Stimulated activated CD8-positive, alpha-beta memory T cell treated with anti-CD3 and anti-CD28 coated beads, Interleukin-7, amount 100 ng/mL, for 4 hours (primary cell): ENCODE measurements at places on chromosomes 3 and 15.

DNA sequence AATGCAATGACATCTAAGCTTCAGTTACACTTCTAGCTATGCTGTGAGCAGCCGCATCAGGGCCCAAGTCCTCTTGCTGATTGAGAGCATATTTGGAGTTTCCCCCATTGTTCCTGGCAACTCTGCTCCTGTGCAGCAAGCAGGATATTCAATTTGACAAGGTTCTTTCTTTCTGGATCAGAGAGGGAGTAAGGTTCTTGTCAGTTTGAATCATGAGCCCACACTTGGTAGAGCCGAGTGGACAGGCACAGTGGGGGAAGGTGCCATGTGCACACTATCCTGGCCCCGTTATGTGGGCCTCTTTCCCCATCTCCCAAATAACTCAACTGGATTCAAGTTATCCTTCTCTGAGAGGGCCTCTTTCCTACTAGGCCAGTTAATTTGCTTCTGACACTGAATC lies 385.4 kb downstream of the ZIC1 start:
- DNase-seq = no peak

DNA sequence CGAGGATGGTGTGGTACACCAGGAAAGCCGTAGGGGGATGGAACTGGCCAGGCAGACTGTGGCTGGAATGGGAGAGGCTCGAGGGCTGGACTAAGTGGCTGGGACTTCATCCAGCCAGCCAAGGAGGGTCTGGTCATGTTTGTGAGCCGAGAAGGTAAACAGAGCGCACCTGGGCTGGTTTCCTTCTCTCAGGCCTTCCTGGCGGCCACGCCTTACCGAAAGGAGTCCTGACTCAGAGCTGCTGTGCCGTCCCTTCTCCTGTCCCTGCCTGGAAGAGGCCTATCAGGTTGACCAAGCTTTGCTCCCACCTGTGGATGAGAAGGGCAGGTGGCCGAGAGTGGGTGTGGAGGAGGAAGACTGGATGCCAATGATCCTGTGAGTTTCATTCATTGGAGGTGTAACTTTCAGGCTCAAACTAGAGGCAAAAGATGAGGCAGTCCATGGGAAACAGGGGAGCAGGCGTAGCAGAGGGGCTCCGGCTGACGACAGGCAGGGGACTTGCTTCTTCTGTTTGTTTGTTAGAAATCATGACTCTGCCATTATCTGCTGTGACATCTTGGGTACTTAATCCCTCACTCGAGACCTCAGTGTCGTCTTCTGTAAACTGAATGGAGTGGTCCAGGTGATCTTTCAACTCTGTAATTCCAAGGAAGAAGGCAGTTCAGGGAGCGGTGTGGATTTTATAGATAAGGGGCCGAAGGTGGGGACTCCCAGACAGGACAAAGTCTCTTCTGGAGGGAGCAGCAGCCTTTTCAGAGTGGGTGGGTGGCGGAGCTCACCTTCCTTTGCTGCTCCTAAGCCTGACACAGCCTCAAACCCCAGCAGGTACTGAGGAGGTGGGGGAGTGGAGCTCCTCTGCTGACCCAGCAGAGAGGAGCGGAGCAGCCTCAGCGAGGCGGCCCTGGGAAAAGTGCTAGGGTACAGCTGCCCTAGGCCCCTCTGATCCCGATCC lies 71.8 kb upstream of the GATM start:
- no peak for DNase-seq

- no peak for DNase-seq
Measured at GRCh38 chr3:16692486-16693344, 87.5 kb upstream of the DAZL start.

DNA sequence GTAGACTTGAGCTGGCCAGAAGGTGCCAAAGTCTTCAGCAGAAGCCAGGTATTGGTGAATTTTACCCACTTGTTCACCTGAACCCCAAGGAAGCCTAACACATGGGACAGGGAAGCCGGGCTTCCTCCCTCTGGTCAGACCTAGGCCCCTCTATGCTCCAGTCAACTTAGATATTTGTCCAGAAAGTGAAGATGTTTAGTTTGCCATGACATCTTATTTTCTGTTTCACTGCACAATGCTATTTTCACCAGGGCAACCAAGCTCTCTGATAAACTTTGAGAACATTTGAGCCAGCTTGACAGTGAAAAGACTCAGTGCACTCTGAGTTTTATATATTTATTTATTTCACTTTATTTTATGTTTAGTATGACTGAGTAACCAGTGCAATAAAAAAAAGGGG lies 71.0 kb downstream of the SOX14 start:
- no peak for DNase-seq

DNA sequence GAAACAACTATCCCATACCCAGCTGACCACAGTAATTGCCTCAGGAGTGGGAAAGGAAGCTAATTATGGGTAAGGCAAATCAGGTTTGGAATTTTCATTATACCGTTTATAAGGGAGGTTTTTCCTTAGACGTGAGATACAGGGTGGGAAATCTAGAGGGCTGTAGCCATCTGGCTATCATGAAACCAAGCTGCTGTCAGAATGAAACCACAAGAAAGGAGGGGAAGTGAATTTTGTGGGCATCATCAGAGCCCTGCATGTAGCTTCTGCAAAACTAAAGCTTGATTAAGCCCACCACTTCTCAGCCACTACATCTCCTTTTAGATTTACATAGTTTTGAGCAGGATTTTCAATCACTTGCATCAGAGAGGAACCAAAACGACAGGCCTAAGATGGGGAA lies 893.5 kb downstream of the TUSC7 start:
- DNase-seq = no peak

GRCh38 chr3:125386811-125387210 lies 11.7 kb upstream of the ZNF148 start:
- DNase-seq = no peak

DNA sequence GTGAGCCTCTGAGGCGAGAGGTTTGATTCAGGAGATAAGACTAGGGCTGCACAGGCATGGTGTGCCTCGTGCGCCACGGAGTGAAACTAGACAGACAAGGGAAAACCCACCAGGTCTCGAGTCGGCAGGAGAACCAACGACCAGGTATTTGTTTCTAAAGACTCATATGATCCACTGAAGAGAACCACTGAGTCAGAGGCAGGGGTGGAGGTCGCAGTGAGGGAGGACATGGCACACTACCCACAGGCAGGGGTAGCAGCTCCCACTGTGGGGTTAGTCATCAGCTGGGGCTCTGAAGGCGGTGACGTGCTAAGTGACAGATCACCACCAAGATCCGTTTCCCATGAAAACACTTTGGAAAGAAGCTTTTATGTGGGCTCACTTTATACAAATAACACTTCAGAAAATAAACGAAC lies 45.7 kb downstream of the CHSY1 start:
- peak; percentile 81 for DNase-seq

GRCh38 chr3:16171009-16171408 lies 3.5 kb upstream of the GALNT15 start:
- no peak for DNase-seq

DNA sequence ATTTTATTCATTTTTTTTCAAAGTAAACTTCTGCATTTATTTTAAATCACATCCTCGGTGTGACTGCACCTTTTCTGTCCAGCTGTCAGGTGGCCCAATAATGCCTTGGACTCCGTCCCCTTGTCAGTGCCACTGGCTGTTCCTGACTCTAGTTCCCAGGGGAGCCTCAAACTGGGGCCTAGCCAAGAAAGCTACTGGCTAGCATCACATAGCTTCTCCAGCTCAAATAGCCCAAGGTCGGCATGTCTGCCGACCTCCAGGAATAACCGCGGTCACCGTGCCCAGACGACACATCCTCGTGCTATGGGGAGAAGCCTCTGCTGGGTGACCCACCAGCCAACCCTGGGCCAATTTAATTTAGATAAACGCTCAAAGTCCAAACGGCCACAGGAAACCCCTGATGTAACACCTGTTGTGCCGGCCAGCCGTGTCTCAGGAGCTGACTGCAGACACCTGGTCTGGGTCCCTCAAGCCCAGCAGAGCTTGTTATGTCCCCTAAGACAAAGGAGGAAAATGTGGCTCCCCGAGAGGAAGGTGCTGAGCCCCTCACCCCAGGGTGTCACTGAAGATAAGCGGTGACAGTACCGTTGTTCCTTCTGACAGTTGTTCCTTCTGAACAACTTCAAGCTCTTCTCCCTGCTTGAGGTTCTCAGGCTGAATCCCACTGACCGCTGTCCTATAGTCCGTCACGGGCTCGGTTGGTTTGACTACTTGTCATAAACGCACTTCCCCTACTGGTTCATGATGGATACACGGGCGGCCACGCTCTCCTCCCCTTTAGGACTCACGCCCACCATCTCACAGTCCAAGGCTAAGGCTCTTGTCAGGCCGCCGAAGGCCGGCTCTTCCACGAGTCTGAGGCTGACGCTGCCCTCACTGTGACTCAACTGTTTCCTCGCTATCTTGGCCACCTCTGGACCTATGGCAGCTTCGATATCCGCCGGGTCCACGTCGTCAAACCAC lies 126.2 kb downstream of the KLF13 start:
- no peak for DNase-seq

DNA sequence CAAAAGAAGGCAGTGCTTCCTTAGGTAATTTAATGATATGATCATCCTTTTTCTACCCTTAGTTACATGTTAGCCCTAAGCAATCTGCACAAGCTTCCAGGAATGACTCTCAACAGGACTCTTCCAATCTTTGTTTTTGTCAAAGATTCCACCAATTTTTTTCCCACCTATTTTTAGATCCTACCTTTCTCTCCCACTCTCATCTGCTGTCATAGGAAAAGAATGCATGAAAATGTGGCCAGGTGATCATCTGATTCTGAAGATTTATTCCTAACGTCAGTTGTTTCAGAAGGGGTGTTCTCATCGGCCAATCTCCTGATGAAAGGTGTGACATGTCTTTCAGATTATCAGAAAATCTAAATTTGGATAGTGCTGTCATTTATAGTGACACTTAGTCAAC lies 7.2 kb downstream of the CCDC54 start:
- DNase-seq = no peak

DNA sequence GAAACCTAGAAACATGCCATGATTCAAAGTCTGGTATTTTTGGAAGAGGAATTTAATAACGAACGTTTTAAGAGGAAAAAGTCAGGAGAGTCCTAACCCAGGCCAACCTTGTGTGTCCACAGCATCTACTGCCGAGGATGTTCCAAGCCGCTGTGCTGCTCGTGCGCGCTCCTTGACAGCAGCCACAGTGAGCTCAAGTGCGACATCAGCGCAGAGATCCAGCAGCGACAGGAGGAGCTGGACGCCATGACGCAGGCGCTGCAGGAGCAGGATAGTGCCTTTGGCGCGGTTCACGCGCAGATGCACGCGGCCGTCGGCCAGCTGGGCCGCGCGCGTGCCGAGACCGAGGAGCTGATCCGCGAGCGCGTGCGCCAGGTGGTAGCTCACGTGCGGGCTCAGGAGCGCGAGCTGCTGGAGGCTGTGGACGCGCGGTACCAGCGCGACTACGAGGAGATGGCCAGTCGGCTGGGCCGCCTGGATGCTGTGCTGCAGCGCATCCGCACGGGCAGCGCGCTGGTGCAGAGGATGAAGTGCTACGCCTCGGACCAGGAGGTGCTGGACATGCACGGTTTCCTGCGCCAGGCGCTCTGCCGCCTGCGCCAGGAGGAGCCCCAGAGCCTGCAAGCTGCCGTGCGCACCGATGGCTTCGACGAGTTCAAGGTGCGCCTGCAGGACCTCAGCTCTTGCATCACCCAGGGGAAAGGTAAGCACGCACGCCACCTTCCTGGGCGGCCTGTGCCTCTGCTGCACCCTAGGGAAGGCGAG lies 28.4 kb downstream of the PML start:
- no peak for DNase-seq

- DNase-seq = no peak
Measured at GRCh38 chr3:33544126-33544525, 103.9 kb upstream of the UBP1 start.

DNA sequence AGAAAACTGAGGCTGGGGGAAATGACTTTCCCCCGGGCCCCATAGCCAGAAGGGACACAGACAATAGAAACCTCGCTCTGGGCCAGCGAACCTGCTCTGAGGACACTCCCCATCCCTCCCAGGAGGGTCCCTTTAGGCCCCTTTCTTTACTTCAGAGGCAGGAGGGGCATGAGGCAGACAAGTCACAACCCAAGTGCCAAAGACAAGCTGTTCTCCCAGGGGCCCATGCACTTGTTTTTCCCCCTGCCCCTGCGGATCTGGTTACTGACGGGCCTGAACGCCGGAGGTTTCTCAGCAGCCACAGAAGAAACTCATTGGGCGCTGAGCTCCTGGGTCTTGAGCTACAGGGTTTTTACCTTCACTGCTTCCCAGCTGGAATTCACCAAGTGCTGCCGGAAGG lies 9.8 kb downstream of the PGPEP1L start:
- no peak for DNase-seq

GRCh38 chr3:77693147-77693546 lies 653.2 kb downstream of the ROBO2 start:
- DNase-seq = no peak

DNA sequence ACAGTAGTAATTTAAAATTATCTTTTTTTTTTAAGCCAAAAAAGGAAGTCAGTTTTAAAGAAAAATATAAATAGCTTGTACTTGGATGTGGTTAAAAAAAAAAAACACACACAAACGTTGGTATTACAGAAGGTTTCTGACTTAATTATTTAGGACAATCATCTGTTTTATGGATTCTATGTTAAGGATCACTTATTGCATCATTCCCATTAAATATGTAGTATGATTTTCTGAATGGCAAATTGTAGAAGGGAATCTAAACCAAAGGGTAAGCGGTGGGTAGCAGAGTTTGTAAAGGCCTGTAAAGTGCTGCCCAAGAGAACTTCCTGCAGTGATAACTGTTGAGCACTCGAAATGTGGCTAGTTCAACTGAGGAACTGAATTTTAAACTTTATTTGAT lies 8.0 kb downstream of the SENP2 start:
- DNase-seq = no peak

- no peak for DNase-seq
Measured at GRCh38 chr3:115727135-115727534, 103.8 kb downstream of the GAP43 start.

DNA sequence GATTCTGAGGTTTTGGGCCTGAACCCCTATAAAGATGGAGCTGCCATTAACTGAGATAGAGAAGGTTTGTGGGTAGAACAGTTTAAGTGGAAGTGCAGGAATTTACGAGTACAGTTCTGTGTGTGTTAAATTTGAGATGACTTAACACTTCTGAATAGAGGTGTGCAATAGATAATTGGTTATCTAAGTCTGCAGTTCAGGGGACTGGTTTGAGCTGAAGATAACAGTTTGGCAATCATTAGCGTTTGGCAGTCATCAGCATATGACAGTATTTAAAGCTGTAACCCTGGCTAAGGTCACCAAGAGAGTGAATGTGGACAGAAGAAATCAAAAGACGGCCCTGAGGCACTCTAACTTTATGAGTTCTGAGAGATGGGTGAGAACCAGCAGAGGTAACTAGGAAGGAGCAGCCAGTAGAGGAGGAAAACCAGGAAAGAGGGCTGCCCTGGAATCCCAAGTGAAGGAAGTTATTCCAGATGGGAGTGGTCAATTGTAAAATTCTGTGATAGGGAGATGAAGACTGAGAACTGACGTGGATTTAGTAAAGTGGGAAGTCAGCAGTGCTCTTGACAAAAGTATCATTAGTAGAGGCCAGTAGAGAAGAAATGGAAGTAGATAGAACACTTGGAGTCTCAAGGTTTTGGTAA lies 8.1 kb downstream of the MYNN start:
- no peak for DNase-seq
